ENCODE measurements at places on chromosomes 11 and 22.

DNA sequence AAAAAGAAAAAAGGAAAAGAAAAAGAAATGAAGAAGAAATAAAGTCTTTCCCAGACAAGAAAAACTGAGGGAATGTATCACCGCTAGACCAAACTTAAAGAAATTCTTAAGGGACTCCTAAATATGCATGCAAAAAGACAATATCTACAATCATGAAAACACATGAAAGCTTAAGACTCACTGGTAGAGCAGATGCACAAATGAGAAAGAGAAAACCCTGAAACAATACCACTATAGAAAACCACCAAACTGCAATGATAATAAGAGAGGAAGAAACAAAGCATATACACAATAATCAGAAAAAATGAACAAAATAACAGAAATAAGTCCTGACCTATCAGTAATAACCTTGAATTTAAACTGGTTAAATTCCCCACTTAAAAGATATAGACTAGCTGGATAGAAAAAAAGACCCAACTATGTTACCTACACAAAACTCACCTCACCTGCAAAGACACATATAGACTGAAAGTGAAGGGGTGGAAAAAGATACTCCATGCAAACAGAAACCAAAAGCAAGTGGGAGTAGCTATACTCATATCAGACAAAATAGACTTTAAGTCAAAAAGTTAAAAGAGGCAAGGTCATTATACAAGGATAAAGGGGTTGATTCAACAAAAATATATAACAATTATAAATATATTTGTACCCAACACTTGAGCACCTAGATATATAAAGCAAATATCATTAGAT, 61.3 kb upstream of the NARS2 start:
- no peak for DNase-seq

DNA sequence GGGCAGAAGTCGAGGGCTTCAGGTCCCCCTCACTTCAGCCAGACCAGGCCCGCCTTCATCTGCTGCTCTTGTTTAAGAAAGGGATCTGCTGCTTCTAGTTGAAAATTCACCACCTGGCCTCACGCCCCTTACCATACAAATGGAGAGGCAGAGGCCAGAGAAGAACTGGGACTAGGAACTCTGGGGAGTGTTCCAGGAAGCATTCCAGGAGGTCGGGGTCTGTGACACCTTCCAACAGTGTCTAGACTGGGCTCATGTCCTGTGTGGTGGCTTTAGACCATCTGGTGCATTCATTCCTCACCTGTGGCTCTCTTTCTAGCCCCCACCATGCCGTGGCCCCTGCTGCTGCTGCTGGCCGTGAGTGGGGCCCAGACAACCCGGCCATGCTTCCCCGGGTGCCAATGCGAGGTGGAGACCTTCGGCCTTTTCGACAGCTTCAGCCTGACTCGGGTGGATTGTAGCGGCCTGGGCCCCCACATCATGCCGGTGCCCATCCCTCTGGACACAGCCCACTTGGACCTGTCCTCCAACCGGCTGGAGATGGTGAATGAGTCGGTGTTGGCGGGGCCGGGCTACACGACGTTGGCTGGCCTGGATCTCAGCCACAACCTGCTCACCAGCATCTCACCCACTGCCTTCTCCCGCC, 12.3 kb downstream of the TSKU start:
- DNase-seq = no peak

- DNase-seq = no peak
Observed at GRCh38 chr22:48389916-48390315, 1437.8 kb downstream of the BRD1 start.

DNA sequence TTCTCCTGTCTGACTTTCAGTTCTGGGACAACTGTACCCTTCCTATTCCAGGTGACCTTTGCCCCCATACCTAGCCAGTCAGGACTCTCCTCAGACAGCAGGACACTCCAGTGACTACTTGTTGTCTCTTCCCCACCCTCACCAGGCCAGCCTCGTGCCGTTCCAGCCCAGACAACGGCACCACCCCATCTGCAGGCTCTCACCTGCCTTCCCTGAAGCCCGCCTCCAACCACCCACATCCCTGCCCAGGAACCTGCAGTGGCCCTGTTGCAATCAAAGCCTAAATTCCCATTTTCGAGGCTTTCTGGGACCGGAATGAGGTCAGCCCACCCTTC, 3.7 kb downstream of the IL2RB start:
- DNase-seq = no peak

DNA sequence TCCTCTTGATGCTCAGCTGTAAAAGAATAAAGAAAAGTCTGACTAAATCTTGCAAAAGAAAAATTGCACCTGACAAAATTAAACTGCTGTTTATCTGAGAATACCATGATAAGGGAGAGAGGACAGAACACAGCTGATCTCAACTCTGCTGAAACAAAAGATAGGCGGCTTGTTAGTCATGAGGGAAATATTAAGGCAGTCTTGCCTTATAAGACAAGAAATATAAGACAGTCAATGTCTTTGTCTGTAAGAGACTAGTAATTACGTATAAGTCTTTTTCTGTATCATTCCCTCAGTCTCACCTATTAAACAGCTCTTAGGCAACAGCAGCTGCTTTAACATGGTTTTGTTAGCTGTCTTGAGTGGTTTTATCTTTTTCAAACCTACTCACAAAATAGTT, 296.6 kb downstream of the LUZP2 start:
- DNase-seq = no peak

- no peak for DNase-seq
Observed at GRCh38 chr11:70005107-70005818, 72.9 kb upstream of the ANO1 start.

GRCh38 chr11:65700399-65700798, 11.7 kb upstream of the KAT5 start:
- no peak for DNase-seq

DNA sequence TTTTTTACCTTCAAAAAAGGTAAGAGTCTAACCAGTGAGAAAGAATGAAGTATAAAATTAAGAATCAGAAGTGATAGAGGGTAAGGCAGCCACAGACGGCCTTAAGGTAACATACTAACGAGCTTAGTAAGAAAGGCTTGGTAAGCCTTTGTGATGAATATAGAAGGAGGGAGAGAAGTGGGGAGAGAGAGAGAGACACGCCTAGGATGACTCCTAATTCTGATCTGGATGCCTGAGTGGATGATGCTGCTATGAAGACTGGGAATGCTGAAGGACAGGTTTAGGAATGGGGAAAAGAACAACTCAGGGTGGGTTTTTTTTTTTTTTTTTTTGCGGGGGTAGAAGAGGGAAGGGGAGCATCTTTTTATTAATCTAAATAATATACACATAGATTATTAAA, 4.8 kb downstream of the FBXO3 start:
- no peak for DNase-seq

DNA sequence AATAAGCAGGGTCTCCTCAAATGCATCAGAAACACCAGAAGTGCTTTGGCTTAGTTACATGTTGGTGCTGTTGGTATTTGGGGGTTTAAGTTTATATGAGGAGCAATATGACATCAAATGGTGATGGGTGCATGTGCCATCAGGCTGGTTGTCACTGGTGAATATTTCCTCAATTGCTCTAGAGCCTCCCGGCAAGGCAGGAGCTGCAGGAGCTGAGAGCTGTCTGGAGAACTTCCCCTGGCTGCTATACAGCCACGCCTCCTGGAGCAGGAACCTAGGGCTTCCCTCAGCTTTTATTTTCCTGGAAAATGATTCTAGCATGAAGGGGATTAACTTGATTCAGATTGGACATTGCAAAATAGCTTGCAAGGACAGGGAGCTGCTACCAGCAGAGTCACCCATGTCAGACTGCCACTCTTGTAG, 15.8 kb downstream of the IGLL5 start:
- DNase-seq = no peak

GRCh38 chr11:134362192-134362901, 30.6 kb downstream of the GLB1L2 start:
- no peak for DNase-seq

- no peak for DNase-seq
Observed at GRCh38 chr11:90491466-90491865, 268.6 kb upstream of the CHORDC1 start.

DNA sequence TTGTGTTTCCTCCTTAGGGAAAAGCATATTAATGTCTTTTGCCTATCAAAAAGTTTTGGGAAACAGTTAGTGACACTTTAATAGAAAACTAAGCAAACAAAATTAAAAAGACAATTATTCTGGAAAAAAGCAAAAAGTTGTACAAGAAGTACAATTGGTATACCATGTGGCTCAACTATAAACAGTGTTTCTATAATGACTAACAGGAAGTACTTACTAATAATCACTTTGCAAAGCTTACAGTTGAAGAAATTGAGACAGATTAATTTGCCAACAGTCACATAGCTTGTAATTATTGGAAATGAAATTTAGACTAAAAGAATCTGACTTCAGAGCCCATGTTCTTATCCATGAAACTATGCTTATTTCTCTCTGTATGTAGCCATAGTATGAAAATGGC, 24.7 kb downstream of the PPME1 start:
- DNase-seq = no peak

DNA sequence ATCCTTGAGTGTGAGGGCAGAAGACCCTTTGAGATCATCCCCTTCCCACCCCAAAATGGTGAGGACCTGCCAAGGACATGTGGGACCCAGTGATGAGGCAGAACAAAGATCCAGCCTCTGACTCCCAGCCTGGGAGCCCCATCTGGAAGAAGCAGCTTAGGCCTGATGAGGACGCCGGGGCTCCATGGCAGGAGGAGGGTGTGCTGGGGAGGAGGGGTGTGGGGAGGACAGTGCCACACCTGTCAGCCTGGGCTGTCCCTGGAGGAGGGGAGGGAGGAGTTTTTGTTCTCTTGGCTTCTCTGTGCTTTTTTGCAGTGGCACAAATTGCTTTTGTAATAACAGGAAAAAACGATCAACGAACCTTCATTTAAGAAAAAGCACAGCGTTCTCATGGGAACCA, 44.4 kb upstream of the DAGLA start:
- no peak for DNase-seq

DNA sequence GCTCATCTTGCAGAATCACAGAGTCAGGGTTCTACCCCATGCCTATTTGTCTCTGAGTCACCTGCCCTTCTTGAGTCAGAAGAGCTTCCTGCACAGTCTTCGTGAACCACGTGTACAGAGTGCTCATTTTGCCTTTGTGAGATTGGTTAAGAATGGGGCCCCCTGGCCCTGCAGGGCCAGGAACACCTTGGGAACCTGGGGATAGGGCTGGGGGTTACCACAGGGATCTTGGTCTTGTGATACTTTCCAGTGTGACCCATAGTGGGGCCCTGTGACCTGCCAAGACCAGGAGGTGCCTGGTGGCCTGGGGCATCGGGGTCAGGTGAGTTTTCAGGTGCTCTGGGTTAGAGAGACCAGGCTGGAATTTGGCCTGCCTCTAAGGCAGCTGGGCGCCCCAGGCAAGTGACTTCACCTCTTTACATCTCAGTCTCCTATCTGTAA, 9.4 kb downstream of the TMPRSS13 start:
- no peak for DNase-seq

- DNase-seq = no peak
Observed at GRCh38 chr22:22022947-22023534, 40.5 kb upstream of the TOP3B start.

DNA sequence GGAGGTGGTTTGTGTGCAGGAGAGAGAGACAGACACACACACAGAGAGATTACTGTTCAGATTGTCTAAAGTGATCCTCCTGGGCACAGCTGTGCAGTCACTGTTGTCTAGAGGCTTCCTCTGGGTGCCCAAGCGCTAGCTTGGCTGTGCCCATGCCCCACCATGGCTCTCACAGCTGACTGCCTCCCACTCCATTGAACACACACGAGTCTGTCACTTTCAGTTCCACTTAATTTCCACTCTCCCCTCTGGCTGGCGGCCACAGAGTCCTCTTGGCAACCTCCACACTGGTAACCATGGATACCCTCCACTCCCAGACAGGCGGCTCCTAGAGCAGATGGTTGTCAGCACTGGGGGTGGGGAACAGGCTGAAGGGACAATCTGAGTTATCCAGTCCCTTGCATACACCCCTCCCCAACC, 29.1 kb downstream of the MAP6 start:
- peak; percentile 55 for DNase-seq

DNA sequence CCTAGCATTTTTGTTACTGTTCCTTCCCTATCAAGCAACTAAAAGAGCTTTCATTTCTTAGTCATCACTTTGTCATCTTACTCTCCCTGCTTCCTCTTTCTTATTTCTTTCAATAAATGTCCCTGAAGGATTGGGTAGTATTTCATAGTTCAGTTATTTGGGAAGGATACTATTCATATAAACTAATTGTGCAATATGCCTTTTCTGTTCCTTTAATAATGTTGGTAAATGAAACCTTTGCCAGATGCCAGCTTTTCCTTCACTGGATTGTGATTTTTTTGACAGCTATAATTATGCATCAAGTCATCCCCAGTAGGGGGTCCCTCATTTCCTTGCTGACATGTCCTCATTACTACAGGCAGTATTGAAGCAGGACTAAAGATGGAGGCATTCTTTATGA, 101.7 kb downstream of the ATM start:
- DNase-seq = no peak

DNA sequence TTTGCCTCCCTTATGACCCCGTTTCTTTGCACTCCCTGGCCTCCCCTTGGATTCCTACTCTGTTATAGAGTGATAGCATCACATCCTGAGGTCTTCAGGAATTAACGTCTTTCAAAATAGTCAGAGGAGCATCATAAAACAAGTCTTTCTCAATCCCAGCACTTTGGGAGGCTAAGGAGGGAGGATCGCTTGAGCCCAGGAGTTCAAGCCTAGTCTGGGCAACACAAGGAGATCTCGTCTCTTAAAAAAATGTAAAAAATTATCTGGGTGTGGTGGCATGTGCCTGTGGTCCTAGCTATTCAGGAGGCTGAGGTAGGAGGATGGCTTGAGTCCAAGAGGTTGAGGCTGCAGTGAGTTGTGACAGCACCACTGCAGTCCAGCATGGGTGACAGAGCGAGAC, 68.7 kb upstream of the AMPD3 start:
- no peak for DNase-seq

DNA sequence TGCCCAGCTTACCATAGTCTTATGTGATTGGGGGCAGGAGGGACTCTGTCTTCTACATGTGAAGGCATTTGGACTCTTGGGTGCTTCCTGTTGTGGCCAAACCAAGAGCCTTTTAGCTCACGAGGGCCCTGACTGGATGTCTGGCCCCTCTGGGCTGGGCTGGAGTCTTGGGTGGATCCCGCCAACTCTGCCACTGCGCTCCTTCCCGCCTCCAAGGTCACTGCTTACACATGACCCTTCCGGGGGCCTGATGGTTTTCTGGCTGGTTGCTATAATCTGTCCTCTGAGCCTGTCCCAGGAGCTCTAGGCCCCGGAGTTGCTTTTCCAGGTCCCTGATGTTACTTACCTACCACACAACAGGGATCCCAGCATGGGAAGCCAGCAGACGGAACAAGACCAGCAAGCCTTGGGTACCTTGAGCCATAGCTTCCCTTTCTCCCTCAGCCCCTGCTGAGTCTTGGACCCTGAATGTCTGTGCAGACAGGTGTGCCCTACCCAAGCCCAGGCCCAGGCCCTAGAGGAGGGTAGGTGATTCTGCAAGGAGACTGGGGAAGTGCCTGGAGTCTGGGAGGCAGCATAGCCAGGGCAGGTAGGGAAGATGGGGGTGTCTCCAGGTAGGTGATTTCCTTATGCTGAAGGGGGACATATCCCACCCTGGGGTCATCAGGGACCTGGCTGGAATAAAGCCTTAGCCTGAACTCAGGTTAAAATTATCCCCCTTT, 100.3 kb downstream of the TSPAN18 start:
- DNase-seq = no peak

Data from substantia nigra (tissue), 51 donors.